ENCODE measurements at places on chromosomes 16 and 17. TPM values are rescaled to one million over a fixed set of nuclear protein-coding genes. Genes with fewer than 3 reads are reported as not detected.
A peak's percentile ranks its signal among the peaks of the same experiment; 100 is the strongest.

GRCh38 chr17:54172096-54172984 lies 349.6 kb downstream of the KIF2B start:
- H3K4me1 ChIP-seq = no peaks in the 10 kb centered on the region
- no peak overlapping the region for H3K27ac ChIP-seq
- H3K36me3 ChIP-seq = no peaks in the 10 kb centered on the region

- H3K36me3 ChIP-seq = no peaks in the 10 kb centered on the region
- H3K27me3 ChIP-seq = no peaks in the 10 kb centered on the region
- H3K27ac ChIP-seq = no peak overlapping the region
- H3K4me1 ChIP-seq = no peaks in the 10 kb centered on the region
- no peak overlapping the region for H3K4me3 ChIP-seq
These were observed 76.4 kb downstream of the KCNJ12 start for GRCh38 chr17:21452377-21453143.

GRCh38 chr17:75571885-75572215 lies 15.8 kb upstream of the MYO15B start:
- no peaks in the 10 kb centered on the region for H3K36me3 ChIP-seq
- H3K4me1 ChIP-seq = no peaks in the 10 kb centered on the region
- no peak for DNase-seq
- H3K27me3 ChIP-seq = no peaks in the 10 kb centered on the region

GRCh38 chr17:56678249-56679114 lies 85.0 kb downstream of the NOG start:
- no peak overlapping the region for H3K27ac ChIP-seq
- no peak overlapping the region for H3K4me3 ChIP-seq
- H3K36me3 ChIP-seq = no peaks in the 10 kb centered on the region
- no peak for DNase-seq
- peaks cover 9% of the 10 kb centered on the region for H3K4me1 ChIP-seq

DNA sequence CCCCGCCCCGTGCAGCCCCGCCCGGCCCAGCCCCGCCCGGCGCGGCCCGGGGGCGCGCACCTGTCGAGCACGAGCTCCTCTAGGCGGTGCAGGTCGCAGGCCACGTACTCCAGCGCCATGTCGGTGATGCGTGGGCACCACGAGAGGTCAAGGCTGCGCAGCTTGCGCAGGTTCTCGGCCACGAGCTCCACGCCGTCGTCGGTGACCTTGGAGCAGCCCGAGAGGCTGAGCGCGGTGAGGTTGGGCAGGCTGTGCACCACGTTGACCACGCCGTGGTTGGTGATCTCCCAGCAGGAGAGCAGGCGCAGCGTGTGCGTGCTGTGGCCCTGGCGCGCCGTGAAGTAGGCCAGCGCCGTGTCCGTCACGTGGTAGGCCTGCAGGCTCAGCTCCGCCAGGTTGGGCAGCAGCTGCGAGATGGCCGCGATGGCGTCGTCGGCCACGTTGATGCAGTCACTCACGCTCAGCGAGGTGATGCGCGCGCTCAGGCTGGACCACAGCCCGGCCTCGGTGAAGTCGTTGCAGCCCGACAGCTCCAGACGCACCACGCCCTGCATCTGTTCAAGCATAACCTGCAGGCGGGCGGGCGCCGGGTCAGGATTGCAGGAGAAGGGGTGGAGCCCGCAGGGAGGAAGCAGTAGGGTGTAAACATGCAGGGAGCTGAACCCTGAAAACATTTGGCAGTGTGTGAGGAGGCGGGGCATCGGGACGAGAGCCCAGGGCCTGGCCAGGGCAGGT lies 5.3 kb upstream of the WDR24 start:
- H3K36me3 ChIP-seq = no peaks in the 10 kb centered on the region
- no peak overlapping the region for H3K27ac ChIP-seq
- peaks cover 49% of the 10 kb centered on the region for H3K27me3 ChIP-seq
- H3K4me3 ChIP-seq = no peak overlapping the region
- no peak for DNase-seq
- H3K4me1 ChIP-seq = peaks cover 33% of the 10 kb centered on the region

- DNase-seq = no peak
- H3K27me3 ChIP-seq = no peaks in the 10 kb centered on the region
- peaks cover 49% of the 10 kb centered on the region for H3K4me1 ChIP-seq
- no peaks in the 10 kb centered on the region for H3K36me3 ChIP-seq
These were observed 10.8 kb upstream of the NAGLU start for GRCh38 chr17:42525221-42525620.

- no peak overlapping the region for H3K4me3 ChIP-seq
- no peaks in the 10 kb centered on the region for H3K4me1 ChIP-seq
- no peaks in the 10 kb centered on the region for H3K36me3 ChIP-seq
- no peaks in the 10 kb centered on the region for H3K27me3 ChIP-seq
These were observed 27.8 kb downstream of the PITPNM3 start for GRCh38 chr17:6528557-6528956.

DNA sequence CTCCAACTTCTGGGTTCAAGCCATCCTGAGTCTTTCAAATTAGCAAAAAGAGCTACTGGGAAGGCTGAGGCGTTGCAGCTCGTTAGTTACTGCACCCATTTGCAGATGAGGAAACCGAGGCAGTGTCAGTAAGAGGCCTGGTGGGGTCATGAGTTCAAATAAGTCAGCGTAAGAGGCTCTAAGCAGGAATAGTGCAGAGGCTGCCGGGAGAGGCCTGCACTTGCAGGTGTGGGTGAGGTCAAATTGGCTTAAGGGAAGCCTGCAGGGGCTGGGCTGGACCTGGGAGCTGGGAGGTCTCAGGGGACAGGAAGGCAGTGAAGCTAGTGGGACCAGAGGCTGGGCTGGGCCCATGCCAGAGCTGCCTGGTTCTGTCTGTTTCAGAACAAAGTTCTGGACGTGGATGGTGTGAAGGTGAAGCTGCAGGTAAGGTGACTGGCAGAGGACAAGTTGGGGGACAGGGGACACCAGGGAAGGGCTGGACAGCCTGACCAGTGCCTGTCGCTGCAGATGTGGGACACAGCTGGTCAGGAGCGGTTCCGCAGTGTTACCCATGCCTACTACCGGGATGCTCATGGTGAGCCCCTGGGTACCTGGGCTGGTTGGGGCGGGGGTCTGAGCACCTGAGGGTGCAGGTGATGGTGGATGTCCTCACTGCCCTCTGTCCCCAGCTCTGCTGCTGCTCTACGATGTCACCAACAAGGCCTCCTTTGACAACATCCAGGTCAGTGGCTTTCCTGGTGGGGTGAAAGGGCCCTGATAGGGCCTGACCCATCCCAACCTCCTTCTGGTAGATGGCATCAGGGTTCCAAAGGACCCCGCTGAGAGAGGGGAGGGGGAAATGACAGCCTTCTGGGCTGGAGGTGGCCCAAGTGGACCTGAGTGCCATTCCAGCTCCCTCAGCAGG lies 3.0 kb downstream of the RAB26 start:
- DNase-seq = no peak
- H3K27ac ChIP-seq = no peak overlapping the region
- H3K36me3 ChIP-seq = no peaks in the 10 kb centered on the region
- no peaks in the 10 kb centered on the region for H3K27me3 ChIP-seq

DNA sequence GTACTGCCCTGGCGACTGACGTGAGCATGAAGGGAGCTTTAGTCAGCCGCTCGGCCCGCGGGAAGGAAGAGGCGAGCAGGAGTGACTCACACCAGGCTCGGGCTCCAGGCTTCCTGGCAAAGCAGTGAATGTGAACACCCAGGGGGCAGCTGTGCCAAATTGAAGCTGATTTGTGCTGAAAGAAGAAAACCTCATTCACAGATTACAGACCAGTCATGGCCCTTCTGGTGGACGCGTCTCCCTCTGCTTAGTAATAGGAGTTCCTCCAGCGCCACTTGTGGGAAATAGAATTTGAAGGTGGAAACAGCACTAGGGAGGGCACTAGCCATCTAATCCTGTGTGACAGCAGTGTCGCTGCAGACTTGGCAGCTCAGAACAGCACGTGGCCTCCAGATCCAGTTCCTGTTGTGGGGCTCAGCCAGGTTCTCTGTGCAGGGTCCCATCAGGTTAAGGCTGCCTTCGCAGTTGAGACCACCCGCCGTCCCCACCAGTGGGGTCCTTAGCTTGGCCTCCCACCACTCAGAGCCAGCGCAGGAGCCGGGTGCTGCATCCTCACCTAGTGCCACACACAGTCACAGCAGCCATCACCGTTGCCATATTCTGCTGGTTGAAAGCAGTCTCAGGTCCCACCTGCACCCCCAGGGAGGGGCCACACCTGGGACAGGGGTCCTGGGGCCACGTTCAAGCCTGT lies 164.5 kb upstream of the CHMP6 start:
- H3K27ac ChIP-seq = no peak overlapping the region
- DNase-seq = peak; percentile 81
- H3K4me3 ChIP-seq = no peak overlapping the region
- H3K36me3 ChIP-seq = peaks cover 44% of the 10 kb centered on the region
- H3K27me3 ChIP-seq = no peaks in the 10 kb centered on the region

MRTFB gene
- 44.6 TPM for total RNA-seq

FLII gene
- 422 TPM for total RNA-seq

TOX3 gene
- 2.0 TPM for total RNA-seq

GUCY2D gene
- not detected for total RNA-seq

PYY gene
- not detected for total RNA-seq

AOC3 gene
- 58.1 TPM for total RNA-seq
